Ureter (tissue), 1 donor: ENCODE measurements at places on chromosomes 2 and 18. TPM values are rescaled to one million over a fixed set of nuclear protein-coding genes. Genes with fewer than 3 reads are reported as not detected.

DSG2 gene
- total RNA-seq = 93.1 TPM

DNA sequence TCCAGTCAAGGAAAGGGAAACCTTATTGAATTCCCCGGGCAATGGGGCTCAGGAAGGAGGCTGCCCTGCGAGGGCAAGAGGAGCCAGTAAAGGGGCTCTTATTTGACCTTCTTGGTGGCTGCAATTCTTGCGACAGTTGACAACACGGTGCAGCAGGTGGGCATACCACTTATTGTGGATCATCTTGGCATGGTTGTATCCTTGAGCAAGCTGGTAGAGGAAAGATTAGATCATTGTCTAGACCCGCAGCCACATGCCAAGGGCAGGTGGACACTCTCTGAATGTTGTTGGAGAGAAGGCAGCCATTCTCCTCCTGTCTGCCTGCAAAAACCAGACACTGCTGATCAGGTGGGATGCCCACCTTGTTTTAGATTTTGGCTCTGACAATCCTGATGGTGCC, 170.2 kb upstream of the CHST9 start:
- DNase-seq = no peak

DNA sequence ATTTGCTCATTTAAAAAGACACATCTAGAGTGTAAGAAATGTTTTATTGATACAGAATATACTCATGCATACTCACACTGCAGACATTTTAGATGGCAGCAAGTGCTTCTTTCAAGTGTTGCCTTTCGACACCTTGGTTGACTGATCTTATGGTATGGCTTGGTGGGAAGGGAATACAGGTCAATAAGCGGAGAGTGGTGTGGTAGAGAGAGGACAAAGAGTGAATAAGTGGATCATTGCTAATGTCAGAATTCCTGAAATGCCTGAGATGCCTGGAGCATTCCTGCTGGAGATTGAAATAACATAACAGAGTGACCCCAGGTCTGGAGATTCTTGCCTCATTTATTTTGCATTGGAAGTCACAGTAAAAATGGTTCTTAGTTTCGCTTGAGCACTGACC, 76.7 kb downstream of the RND3 start:
- no peak for DNase-seq

PPP1R1C gene
- 2.0 TPM for total RNA-seq

- no peak for DNase-seq
Measured at GRCh38 chr18:685438-685837, 27.0 kb downstream of the ENOSF1 start.

CFAP65 gene
- not detected for total RNA-seq

DNA sequence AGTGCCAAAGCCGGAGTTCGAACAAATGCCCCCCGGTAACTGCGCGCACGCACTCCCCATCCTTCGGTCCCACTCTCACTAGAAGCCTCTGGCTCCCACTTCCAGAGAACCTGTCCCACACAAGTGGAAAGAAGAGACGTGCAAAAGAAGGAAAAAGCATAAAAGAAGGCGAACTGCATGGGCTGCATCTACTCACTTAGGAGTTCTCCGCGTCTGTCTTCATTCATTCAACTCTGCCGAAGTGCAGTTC, 312 bp downstream of the NR4A2 start:
- DNase-seq = no peak

SLC11A1 gene
- 16.5 TPM for total RNA-seq

C2orf78 gene
- not detected for total RNA-seq
